ENCODE measurements at places on chromosomes 13 and 19.

- DNase-seq: no peak
Observed at GRCh38 chr13:43300865-43301264, 277.5 kb downstream of the DNAJC15 start.

GRCh38 chr19:16026131-16026530 lies 50.2 kb upstream of the TPM4 start:
- peak; percentile 19 for DNase-seq

- peak; percentile 85 for DNase-seq
Observed at GRCh38 chr19:48332662-48333466, 7.5 kb downstream of the EMP3 start.

DNA sequence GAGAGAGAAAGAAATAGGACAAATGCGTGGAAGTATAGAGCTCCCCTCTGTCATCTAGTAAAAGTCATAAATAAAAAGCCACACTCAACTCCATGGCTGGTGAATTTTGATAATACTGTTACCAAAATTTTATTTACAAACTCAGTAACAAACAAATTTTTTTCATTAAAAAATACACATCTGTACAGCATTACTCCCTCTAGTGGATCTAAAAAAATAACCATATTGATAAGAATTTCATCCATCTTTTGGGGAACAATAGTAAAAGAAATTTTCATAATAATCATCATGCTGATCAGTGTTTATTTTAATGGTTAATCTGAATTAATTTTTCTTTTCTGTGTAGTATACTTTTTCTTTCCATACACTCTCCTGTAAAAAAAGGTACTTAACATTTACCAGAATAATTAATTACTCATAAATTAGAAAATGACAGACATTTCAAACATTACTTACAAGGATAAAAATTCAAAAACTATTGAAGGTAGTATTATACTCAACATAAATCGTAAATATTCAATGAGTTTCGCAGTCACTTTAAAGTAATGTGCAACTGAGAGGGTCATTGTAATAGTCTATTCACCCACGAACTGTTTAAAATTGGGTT lies 173.5 kb upstream of the LSM14A start:
- DNase-seq: no peak

- no peak for DNase-seq
Observed at GRCh38 chr13:108069521-108070210, 145.7 kb downstream of the LIG4 start.

DNA sequence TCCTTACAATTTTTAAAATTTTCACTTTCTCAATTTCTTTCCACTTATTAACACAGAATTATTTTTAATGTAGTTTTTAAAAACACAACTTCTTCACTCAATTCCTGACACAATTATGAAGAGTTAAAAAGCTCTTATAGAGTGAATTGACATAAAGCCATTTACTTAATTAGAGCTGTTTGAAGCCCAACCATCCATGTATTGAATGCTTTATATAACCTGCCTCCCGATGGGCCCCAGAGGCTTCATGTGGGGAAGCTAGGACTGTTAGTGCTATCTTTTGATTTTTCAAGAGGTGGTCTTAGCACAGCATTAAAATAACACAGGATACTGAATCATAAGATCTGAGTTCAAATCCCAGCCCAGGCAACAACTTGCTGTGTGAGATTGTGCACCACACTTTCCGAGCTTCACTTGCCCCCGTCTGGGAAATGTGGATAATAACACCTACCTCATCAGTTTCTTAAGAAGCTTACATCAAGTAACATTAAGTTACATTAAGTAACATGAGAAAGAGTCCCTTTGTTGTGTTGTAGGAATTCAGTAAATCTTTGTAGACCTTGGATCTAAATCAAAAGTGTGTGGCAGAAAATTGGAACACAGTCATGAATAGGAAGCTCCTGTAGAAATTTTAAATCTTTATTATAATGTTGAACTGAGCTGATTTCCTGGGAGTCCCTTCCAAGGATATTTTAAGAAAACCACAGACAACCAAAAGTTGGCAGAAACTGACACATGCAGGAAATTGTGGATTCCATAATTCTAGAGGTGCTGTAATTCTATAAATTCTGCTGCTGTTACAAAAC lies 5.5 kb upstream of the ENOX1 start:
- no peak for DNase-seq

GRCh38 chr19:10820173-10820572 lies 15.8 kb downstream of the TMED1 start:
- DNase-seq: no peak

DNA sequence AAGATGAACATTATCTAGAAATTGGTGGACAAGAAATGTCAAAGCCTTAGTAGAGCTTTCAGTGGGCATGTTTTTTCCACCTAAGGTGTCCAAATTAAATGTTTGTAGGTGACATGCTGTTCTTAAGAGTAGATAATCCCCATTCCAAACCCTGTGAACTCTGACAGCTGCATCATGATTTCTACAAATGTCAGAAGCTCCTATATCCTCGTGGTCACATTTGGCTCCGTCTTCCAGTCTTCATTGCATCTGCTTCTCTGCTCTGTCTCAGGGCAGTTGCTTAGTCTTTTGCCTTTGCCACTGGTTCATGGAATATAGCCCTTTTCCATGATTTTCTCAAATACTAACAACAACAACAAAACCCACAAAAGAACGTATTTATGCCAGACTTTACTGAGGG lies 234.5 kb downstream of the DLEU7 start:
- no peak for DNase-seq

- no peak for DNase-seq
Observed at GRCh38 chr19:3124630-3125029, 11.2 kb upstream of the GNA15 start.

- DNase-seq: no peak
Observed at GRCh38 chr19:10152100-10152499, 32.4 kb upstream of the EIF3G start.

- DNase-seq: no peak
Observed at GRCh38 chr19:54875506-54875905, 1.5 kb downstream of the FCAR start.

DNA sequence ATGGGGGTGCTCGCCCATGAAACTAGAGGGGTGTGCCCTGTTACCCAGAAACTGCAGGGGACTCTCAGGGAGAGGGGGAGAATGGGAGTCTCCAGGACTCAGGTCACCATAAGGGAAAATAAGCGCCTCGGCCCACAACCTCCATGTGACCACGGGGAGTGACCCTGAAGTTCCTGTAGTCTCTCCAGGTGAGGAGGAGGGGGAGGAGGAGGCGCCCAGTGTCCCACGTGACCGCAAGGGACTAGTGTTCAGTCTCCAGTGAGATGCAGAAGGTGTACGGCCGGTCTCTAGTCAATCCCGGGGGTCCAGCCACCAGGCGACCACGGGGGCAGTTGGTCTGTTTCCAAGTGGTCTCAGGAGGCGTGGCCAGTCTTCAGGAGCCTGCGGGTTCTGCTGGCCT lies 16.0 kb downstream of the TM6SF2 start:
- DNase-seq: no peak

GRCh38 chr13:35293579-35294226 lies 182.8 kb downstream of the MAB21L1 start:
- no peak for DNase-seq

DNA sequence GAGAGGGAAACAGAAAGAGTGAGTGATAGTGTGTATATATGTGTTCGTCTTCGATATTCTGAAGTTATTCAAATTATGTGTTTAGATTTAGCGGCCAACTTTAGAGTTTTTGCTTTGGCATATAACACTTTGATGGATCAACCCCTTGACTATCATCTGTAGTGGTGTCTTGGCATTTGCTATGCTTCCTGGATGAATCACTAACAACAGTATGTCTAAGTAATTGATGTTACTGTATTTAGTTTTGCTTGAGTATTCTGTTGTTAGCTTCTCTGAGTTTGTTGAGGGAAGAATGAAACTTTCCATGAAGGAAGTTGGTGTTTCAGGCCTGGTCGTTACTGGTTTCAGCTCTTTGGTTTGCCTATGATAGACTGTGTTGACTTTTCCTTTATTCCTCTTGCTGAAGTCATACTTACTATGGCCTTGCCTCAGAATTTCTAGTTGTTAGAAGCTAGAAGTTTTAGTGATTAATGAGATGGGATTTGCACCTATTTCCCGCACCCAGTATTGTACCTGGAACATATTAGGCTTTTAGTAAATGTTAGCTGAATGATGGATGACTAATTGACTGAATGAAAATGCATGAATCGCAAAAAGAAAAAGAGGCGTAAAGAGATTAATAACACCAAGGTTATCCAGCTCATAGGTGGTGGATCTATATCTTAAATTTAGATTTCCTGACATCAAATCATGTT lies 20.7 kb downstream of the NDFIP2 start:
- DNase-seq: no peak

DNA sequence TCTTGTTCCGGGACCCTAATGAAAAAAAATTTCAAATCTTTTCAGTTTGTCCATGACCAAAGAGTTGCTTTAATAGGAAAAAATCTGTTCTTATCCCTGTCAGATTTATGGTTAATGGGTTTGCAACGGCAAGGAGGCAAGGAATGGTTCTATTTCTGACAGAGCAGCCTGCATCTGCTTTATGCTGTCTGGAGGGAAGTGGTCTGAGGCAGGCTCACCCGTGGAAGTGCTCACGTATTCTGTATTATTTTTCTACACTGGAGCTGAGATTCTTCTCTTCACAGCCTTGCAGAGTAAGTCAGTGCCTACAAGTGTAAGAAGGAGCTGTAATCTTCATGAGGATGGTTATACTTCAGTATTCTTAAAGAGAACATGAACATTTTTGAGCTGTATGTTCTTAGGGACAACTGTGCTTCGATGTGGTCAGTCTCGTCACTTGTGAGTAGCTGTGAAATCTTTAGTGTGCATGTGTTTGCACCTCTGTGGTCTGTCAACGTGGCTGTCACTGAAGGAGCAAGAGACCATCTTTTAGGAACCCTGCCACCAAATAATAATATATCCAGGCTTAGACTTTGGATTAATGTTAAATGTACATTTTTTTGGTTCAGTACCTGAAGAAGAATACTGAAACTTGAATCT lies 114.3 kb downstream of the DNAJC3 start:
- no peak for DNase-seq

GRCh38 chr13:33480561-33480960 lies 195.0 kb upstream of the STARD13 start:
- no peak for DNase-seq

DNA sequence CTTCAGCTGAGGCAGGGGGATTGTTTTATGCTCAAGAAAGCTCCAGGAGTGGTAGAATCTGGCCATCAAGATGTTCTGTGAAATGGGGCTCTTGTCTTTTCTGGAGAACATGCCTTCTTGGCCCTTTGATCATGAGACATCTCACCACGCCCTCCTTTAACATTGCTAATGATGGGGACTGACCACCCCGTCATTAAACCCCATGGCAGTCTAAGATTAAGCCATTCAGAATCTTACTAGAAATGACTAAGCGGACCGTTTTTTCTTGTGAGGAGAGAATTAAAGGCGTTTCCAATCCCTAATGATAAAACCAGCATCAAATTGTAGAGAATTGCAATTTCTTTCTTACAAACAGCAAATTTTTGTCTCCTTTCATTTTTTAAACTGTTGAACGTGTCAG lies 89.4 kb downstream of the COL4A2 start:
- DNase-seq: no peak

GRCh38 chr19:40717325-40717879 lies 490 bp downstream of the ITPKC start:
- no peak for DNase-seq

GRCh38 chr19:13120817-13121216 lies 2.8 kb downstream of the NACC1 start:
- no peak for DNase-seq

DNA sequence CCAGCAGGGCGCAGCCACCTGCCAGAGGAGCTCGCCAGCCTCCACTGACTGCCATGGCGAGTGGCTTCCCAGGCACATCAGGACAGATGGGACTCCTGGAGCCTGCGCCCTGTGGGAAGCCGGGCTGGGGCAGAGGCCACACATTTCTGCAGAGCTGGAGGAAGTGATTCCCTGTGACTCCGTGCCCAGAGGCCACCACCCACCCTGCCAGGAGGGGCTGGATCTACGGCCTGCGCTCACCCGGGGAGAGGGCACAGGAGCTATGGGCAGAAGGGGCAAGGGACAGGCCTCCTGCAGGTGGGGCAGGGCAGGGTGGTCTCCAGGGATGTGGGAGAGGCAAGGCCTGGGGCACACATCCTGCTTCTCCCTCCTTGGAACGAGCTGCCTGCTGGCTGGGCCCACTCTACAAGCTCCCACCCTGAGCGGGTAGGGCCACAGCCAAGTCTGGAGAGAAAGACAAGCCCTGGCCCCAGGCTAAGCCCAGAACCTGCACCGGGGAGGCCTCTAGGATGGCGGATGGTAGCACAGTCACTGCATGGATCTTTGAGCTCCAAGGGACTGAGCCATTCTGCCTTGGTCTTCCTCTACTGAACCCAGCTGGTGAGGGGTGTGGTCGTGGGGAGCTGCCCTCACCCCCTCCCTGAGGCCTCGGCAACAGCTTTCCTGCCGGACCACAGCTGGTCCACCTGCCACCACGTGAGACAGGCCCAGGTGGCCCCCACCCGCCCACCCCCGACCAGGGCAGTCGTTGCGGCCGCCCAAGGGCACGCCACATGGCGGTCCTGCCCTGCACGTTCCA lies 40.6 kb downstream of the CEBPG start:
- no peak for DNase-seq

DNA sequence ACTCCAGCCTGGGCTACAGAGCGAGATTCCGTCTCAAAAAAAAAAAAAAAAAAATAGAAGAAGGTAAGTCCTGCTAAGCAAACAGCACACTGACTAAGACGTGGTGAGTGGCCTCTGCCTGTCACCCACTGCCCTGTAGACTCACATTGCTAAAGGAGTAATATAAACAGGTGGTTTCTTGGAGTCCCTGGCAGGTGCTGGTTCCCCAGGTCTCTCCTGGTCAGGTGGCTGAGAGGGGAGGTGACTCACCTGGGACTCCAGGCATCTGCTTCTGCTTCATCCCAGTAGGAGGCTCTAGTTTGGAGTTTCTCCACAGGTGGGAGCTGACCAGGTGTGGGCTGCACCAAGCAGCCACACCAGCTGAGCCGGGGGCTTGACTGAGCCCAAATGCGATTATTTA lies at the start of gene OR10H1:
TSS of gene OR10H1 (minus strand) at position 359 of the 400 bp plus-strand sequence. CDS start 7,627 bp downstream, outside the sequence.
- DNase-seq: no peak

- no peak for DNase-seq
Observed at GRCh38 chr19:33689138-33689746, 67.5 kb downstream of the CHST8 start.

- no peak for DNase-seq
Observed at GRCh38 chr13:48040896-48041295, 3.4 kb downstream of the NUDT15 start.

- DNase-seq: no peak
Observed at GRCh38 chr13:105364191-105364590, 1171.3 kb downstream of the EFNB2 start.

DNA sequence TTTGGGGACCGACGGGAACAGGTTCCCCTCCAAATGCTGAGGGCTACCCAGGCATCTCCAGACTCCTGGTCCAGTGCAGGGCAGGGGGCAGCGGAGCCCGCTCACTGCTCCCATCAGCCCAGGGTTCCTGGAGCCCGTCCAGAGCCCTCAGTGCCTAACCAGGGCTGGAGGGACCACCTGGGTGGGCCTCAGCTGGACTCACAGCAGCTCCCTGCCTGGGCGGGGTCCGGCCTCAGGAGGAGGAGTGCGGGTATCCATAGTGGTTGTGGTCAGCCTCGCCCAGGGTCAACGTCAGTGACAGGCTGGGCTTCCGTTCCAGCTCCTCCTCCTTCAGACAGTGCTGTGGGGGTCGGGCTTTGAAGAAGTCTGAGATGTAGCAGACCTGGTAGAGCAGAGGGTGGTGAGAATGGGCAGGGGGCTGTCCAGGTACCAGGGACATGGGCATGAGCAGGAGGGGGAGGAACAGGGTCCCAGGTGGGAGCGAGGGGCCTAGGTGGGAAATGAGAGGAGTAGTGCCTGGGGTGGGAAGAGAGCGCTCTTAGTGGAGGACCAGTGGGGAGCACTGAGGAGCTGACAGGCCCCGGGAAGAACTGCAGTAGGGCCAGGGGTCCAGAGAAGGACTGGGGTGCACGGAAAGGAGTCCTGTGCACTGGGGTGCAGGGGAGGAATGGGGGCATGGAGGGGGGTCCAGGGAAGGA lies 9.9 kb downstream of the PLPP2 start:
- no peak for DNase-seq
